ENCODE measurements at places on chromosomes 12 and 14. TPM values are rescaled to one million over a fixed set of nuclear protein-coding genes. Genes with fewer than 3 reads are reported as not detected.

Gene KRT2
- total RNA-seq, result not detected

Gene AKAP3
- 2.1 TPM for total RNA-seq

Gene PIWIL1
- total RNA-seq, result not detected

Gene TDRD9
- total RNA-seq, result 0.16 TPM

Gene MBD6
- total RNA-seq, result 38.5 TPM

Gene TAS2R9
- not detected for total RNA-seq

Gene MMP17
- 0.32 TPM for total RNA-seq

Gene HOXC5
- total RNA-seq, result not detected

Gene PUS7L
- total RNA-seq, result 26.7 TPM

Gene RNASE3
- not detected for total RNA-seq

Gene GALNT9
- not detected for total RNA-seq

Gene TAS2R30
- 0.97 TPM for total RNA-seq

Gene SIX4
- total RNA-seq, result not detected

Gene NFATC4
- 0.54 TPM for total RNA-seq

Gene ACOT4
- total RNA-seq, result 2.0 TPM

Gene VRTN
- not detected for total RNA-seq

Gene ZC3H10
- total RNA-seq, result 6.9 TPM

Gene MSI1
- total RNA-seq, result 0.60 TPM

Gene SLC25A47
- total RNA-seq, result not detected

Gene VSX2
- total RNA-seq, result not detected

Gene MMP19
- not detected for total RNA-seq

Gene SERPINA10
- total RNA-seq, result not detected

Gene TAMALIN
- total RNA-seq, result 9.1 TPM

Gene SYCP3
- 0.21 TPM for total RNA-seq

Gene NRL
- 1.8 TPM for total RNA-seq

Gene MUCL1
- total RNA-seq, result not detected

Gene PLD4
- total RNA-seq, result not detected

Gene IL31
- total RNA-seq, result not detected

Gene MGAT4C
- not detected for total RNA-seq

Gene PTGER2
- 20.8 TPM for total RNA-seq

Gene SLCO1B1
- total RNA-seq, result not detected

Gene ANG
- total RNA-seq, result 1.1 TPM

Gene TTC9
- 4.9 TPM for total RNA-seq

Gene ADAM21
- 0.23 TPM for total RNA-seq
